Activated naive CD4-positive, alpha-beta T cell treated with anti-CD3 and anti-CD28 coated beads for 36 hours (primary cell): ENCODE measurements at places on chromosomes 2 and 18. TPM values are rescaled to one million over a fixed set of nuclear protein-coding genes. Genes with fewer than 3 reads are reported as not detected.

ASB18 gene
- not detected for total RNA-seq

RIT2 gene
- total RNA-seq: not detected

CLHC1 gene
- 2.4 TPM for total RNA-seq

COL3A1 gene
- not detected for total RNA-seq

ABCB11 gene
- total RNA-seq: not detected

GRCh38 chr2:45072064-45072861, 63.0 kb upstream of the SIX2 start:
- DNase-seq: no peak

DNA sequence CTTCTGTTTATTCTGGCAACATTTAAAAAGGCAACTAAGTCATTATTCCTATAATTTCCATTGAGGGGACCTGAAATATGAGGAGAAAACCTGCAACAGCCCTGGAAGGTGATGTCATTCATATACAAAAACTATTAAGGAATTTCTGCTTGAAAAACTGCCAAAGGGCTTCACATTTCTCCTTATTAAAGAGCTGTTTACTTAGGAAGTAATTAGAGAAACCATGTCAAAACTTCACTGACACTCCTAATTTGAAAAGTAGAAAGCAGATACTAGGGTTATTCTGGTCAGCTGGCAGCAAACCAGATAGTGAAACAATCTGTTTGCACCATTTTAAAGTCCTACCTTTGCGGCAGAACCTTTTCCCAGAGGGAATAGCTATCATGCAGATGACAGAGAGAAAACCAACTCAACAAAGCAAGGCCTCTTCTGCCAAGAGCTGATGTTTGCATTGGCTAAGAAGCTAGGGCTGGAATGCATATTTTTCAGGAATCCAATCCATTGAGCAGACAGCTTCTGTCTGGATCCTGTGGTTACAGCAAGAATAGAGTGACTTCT, 592.2 kb upstream of the SYT4 start:
- DNase-seq: no peak

DNA sequence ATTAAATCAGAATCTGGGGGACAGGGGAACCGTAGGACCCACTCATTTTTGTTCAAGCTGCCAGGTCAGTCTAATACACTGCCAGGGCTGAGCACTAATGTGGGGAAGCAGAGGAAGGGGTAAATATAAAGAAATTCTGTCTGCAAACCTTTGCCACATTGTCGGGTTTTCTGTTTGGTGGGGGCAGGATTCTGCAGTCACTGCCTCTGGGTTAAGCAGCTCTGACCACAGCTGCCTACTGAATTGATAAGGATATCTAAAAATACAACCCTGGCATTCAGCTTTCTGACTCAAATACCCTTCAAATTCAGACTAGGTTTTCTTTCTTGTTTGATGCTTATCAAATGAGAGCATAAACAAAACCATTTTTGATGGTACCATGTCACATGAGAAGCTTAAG, 6.0 kb downstream of the DNER start:
- DNase-seq: no peak

GRCh38 chr2:101348883-101349282, 38.4 kb downstream of the CREG2 start:
- DNase-seq: no peak

DNA sequence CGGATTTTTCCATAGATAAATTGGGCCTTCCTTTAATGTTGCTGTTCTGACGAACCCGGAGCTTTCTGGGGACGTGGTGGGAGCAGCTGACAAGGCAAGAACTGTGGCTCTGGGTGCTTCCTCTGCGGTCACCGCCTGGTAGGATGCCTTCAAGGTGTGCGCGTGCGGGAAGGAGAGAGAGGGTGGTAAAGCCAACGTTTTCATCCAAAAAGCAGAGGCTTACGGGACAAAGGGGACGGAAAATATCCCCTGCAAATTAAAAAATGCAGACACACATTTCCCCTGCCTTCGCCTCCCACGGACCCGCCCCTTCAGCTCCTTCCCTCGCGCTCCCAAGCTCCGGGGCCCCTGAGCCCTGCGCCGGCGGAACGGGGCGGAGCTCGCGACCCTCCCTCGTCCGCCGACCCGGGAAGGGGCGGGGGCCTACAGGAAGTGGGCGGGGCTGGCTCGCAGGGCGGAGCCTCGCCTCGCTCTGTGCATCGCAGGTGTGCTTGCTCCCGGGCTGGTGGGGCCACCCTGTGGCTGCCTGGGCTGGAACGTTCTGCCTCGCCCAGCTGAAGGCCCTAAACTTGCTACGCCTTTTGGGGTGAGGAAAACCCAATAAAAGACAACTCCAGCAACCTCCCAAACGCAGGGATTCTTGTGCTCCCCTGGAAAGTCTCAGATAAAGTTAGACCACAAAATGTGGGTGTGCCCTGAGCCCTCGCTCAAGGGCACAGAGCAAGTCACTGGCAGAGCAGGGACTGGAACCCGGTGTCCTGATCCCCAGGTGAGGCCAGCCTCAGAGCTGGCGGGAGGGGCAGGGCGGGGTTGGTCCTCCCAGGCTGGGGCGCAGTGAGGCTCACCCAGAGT, 25.4 kb upstream of the SLC66A3 start:
- DNase-seq: peak; percentile 89

DNA sequence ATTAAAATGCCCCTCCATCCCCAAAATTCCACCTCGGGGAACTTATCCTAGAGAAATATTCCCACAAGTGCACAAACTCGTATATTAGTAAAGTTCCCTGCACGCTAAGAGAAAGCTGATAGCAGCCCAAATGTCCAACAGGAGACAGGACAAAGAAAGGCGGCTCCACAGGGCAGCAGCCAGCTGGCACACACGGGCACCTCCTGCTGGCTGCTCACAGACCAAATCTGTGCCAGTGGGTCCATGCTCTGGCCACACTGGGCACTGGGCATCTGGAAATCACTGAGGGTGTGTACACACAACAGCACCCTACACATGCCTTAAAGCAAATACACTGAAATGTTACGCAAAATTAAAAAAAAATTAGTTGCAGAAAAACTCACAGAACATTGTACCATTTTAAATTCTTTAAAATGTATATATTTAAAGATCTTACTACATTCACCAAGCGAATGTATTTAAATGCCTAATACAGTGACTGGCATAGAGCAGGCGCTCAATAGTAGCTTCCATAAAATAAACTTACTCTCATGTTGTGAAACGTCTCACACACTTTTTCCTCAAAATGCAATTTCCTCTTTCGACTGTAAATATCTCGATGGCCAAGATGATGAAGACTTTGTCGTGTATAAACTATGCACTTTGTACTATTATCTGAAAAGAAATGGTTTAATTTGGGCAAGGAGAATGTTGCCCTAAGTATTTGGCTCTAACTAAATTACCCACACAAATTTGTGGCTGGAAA, 19.4 kb downstream of the ZNF516 start:
- DNase-seq: no peak

DNA sequence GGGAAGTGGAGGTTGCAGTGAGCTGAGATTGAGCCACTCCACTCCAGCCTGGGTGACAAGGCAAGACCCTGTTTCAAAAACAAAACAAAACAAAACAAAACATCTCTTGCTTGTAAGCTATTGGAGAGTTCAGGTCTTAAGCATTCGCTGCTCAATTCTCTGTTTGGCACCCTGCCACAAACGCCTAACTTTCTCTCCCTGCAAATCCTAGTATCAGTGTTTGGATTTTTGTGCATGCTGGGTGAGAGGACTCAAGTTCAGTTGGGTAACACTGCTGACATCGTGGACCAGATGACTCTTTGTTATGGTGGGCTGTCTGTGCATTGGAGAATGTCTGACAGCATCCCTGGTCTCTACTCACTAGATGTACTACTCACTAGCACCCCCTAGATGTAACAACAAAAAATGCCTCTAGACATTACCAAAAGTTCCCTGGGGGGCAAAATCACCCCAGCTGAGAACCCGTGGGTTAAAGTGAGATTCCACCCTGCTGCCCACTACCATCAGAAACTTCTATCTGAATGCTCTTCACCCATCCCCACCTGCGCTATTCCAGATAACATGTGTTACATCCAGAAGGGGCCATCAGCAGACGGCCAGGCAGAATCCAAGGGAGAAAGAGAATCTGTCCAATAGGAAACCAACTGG, 50.9 kb downstream of the CACNB4 start:
- no peak for DNase-seq

DNA sequence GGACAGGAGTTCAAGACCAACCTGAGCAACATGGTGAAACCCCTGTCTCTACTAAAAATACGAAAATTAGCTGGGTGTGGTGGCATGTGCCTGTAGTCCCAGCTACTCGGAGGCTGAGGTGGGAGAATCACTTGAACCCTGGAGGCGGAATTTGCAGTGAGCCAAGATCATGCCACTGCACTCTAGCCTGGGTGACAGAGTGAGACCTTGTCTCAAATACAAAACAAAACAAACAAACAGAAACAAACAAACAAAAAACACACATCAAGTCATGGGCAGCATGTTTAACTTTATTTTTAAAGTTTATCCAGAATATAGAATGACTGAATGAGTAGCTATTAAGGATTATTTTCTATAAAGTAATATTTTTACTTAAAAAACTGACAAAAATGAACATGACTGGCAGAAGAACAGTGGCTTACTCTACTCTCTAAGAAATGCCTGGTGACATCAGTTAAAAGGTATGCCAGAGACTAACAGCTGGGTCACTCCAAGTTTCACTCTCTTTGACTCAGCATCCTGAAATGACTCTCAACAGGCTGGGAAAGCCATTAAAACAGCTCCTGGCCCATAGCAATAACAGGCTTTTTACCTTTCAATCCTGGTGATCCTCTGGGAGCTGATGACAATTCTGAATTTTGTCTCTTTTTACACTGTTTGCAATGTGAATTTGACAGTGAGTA, 281.6 kb upstream of the STON1 start:
- peak; percentile 50 for DNase-seq

- no peak for DNase-seq
Observed at GRCh38 chr2:24181849-24182248, 7.0 kb downstream of the FAM228A start.

- no peak for DNase-seq
Observed at GRCh38 chr2:111100765-111101162, 19.9 kb upstream of the BCL2L11 start.

DNA sequence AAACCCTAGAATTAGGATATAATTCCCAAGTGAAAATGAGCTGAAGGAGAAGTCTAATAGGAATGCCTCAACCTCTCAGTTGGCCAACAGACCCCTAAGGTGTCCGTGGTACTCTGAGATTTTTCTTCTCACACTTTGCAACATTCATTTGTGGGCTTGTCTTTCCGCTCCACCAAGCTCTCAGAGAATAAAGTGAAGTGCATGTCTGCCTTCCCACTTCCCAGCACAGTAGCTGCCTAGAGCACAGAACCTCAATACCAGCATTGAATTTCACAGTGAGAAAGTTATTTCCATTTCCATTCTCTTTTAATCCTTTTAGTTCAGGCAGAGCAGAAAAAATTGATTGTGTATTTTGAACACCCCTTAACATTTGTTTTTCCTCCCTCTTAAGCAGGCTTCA, 451.8 kb downstream of the TGIF1 start:
- DNase-seq: no peak
